Endodermal cell (in vitro differentiated cells): ENCODE measurements at places on chromosomes 2 and 18. TPM values are rescaled to one million over a fixed set of nuclear protein-coding genes. Genes with fewer than 3 reads are reported as not detected.

DNA sequence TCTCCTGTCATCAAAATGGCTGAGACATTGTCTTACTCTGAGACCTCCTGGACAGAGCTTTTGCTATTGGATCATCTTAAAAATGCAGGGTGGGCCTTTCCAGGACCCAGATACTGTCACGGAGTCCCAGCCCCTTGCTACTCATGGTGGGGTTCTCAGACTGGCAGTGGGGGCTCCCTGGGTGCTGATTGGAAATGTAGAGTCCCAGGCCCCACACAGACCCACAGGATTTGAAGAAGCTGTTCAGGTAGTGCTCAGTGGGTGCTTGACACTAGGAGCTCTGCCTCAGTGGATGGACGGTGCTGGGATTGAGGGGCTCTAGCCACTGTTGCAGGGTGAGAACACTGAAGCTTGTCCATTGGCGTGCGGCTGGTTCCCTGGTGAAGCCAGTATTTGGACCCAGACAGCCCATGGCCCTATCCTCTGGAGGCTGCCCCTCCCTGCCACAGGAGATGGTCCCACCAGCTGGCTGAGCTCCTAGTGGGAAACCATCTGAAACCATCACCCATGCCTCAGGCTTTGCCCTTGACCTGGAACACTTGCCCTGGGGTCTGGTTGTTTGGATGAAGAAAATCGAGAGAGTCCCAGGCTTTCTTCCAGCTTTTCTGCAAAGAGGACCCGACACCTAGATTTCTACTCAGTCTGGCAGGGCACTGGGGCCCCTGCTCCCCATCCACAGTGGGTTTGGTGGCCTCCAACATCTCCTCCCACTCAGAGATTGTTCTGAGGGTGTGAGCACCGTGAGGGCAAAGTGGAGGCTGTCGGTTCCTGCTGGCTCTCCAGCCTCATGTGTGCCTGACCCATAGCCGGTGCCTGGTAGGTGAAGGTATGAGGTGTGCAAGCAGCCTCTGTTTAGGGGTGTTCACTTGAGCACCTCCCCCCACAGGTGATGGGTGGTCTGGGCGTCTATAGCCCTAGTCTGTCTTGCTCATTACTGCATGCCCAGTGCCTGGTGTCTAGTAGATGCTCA is 30.1 kb downstream of the MROH2A start:
- DNase-seq: peak; percentile 30

GAREM2 gene
- total RNA-seq: 6.0 to 11.5 TPM (median 10.0 TPM) in 3 replicates

GRCh38 chr18:478681-479080 is 21.8 kb downstream of the COLEC12 start:
- DNase-seq: no peak

GRCh38 chr2:45124456-45124855 is 115.2 kb upstream of the SIX2 start:
- no peak for DNase-seq

OR6B2 gene
- not detected in 3 replicates for total RNA-seq

RAPH1 gene
- total RNA-seq: 23.5 and 24.1 TPM in 2 replicates

GRCh38 chr18:32156855-32157254 is 33.0 kb upstream of the MEP1B start:
- no peak for DNase-seq

DNA sequence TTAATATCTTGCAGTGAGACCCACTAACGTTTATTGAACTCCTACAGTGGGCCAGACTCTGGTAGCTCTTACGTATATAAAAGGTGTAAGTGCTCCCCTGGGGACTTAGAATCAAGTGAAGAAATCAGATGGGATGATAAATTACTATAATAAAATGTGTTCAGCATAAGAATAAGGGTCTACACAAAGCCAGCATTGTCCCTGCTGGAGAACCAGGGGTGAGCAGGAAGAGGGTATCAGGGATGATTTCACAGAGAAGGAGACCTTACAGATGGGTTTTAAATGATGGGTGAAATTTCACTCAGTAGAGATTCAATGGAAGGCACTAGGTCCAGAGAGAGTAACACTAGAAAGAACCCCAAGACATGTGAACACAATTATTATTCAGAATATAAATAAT is 20.7 kb downstream of the NRXN1 start:
- DNase-seq: no peak

DNA sequence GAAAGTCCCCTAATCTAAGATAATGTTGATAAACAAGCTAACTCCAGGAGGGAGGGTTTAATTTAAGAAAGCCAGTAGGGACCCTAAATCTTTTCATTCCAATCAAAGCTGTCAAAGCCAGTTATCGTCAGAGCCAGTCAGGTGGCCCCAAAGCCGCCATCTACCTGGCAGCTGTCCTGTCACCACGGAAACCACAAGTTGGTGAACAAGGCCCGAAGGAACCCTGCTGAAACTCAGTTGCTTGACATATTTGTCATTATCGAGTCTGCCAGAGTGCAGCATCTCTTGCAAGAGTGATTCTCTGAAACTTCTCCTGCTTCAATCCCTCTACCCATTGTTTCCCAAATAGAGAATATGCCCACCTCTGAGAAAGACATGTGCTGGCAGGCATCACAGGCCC is 30.8 kb upstream of the POLE4 start:
- no peak for DNase-seq

- no peak for DNase-seq
These were observed 208.2 kb downstream of the UBE2E3 start for GRCh38 chr2:181188605-181189004.

C1GALT1C1L gene
- total RNA-seq: 0.20 TPM in 1 of 2 replicates, not detected in the other

GRCh38 chr2:61943251-61943650 is 37.8 kb downstream of the COMMD1 start:
- DNase-seq: no peak

CKAP2L gene
- total RNA-seq: 30.3 to 42.1 TPM (median 40.3 TPM) in 3 replicates

DNA sequence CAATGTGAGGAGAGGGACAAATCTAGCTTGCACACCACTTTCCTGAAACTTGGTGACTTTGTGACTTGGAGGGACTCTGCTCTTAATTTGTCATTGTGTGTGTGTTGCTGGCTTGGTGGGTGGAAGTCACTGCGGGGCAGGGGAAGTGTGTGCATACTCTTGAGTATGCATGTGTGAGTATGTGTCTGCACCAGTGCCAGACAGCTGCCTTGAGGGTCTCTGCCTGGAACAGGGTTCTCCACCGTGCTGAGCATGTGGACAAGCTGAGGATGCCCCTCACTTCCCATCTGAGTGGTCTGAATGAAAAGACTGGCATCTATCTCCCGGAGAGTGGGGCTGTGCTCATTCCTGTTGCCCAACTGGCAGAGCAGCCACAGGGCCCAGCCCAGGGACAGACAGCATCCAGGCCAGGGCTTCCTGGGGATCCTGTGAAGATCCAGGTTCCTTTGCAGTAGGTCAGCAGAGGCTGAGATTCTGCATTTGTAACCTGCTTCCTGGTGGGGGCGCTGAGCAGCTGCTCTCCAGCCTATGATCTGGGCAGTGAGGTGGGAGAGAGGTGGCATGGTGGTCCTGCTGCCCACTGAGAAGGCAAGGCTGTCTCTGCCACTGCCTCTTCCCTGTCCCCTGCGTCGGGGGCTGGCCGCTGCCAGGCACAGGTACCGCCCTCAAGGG is 138.9 kb upstream of the HAAO start:
- peak; percentile 92 for DNase-seq

DNA sequence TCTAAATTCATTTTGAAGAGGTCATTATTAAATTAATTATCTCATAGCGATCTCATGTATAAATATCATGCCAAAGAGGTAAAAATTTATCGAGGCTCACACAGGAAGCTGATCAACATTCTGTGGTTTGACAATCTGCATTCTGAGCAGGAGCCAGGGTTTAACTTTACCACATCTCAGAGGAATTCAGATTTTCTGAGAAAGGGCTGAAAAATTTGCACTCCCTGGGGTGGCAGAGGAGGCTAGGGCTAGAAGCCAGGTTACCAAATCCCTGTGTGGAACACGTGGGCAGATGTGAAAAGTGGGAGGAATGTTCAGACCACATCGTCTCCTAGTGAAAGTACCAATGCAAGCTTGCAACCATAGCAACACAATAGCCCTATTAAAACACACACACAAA is 63.5 kb upstream of the CTLA4 start:
- no peak for DNase-seq

ABCG5 gene
- total RNA-seq: not detected in 3 replicates

DNA sequence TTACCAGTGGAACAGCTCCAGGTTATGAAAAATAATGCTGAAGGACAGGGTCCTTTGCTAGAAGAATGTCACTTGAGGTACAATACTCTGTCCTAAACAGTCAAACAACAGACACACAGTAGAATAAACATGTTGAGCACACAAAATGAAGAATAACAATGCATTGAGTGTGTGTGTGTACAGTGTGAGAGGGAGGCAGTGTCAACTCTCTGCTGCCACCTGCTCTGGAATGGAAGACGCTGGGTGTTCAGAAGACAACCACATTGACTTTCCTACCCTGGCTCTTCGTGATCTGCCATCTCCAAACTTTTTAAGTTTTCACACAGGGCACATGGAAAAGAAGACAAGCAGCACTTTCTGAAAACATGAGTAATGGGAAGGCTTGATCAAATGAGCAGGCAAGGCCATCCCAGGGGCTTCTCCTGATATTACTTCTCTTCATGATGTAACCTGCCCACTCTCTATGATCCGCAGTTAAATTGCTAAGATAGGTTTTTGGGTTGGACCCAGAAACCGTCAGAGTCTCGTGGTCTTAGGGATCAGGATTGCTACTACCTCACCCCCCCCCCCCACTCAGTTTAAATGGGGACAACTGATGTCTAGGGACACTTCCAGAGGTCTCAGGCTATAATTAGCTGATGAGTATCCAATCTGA is 533.2 kb upstream of the TNP1 start:
- DNase-seq: no peak

GRCh38 chr2:30886080-30886479 is 78.8 kb upstream of the CAPN13 start:
- peak; percentile 60 for DNase-seq

CTNNA2 gene
- 7.9 to 9.8 TPM (median 9.0 TPM) in 3 replicates for total RNA-seq

SCTR gene
- 0.20 and 0.36 TPM in 2 replicates for total RNA-seq

DNA sequence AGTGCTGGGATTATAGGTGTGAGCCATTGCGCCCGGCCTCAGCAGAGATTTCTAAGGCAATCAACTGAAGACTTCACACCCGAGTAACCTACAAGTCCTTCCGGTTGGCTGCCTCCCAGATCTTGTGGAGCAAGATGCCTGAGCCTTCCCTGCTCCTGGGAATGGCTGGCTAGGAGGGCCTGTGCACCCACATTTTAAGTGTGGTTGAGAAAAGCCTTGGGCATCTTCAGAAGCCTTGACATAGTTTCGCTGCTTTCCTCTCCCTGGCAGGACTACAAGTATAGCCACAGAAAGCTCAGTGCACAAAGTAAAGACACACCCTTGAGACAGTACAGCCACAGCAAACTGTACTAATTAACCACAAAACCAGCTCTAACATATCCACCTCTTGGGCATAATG is 35.2 kb downstream of the E2F6 start:
- peak; percentile 62 for DNase-seq

GRCh38 chr2:238420878-238421694 is 5.6 kb upstream of the ASB1 start:
- peak; percentile 67 for DNase-seq

CYRIA gene
- 0.63 to 0.86 TPM (median 0.73 TPM) in 3 replicates for total RNA-seq

DNA sequence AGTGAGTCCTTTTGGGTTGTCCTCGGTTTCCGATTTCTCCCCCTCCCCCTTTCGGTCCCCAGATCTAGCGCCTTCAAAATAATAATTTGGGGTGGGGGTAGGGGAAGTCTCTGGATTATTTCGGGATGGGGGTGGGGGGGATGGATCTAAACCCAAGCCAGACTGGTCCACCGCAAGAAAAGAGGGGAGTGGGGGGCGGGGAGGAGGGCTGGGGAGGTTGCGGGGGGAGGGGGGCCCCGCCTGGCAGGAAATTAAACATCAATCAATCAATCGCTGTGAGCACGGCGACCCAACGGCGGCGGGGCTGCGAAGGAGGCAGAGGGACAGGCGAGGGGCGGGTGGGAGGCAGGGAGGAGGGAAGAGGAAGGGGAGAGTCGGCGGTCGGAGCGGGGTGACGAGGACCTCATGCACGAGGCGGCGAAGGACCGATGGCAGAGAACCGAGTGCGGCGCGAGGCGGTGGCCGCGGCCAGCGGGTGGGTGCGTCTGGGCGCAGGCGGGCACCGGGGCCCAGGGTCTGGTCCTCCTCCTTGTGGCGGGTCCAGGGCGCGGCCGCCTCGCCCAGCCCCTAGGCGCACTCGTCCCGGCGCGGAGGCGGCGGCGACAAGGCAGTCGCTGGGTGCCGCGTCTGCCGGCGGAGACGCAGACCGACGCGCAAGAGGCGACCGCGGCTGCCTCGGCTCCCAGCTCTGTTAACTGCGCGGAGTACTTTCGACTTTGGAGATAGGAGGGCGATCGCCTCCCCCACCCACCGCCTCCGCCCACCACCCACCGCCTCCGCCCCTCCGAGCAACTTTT is 468 bp upstream of the SATB2 start:
- DNase-seq: peak; percentile 83

SERPINB10 gene
- total RNA-seq: not detected in 3 replicates

DNA sequence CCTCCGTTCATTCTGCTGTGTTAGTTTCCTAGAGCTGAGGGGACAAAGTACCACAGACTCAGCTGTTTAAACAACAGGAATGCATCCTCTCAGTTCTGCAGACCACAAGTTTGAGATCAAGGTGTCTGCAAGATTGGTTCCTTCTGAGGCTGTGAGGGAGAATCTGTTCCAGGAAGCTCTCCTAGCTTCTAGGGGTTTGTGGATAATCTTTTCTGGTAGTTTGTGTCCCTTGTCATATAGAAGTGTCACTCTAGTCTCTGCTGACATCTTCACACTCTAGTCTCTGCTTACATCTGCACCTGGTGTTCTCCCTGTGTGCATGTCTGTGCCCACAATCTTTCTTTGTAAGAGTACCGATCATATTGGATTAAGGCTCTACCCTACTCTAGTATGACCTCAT is 581.8 kb downstream of the RNF144A start:
- no peak for DNase-seq

GRCh38 chr2:108345951-108346350 is 31.8 kb upstream of the SULT1C4 start:
- DNase-seq: no peak

HOXD12 gene
- not detected in 3 replicates for total RNA-seq

DNA sequence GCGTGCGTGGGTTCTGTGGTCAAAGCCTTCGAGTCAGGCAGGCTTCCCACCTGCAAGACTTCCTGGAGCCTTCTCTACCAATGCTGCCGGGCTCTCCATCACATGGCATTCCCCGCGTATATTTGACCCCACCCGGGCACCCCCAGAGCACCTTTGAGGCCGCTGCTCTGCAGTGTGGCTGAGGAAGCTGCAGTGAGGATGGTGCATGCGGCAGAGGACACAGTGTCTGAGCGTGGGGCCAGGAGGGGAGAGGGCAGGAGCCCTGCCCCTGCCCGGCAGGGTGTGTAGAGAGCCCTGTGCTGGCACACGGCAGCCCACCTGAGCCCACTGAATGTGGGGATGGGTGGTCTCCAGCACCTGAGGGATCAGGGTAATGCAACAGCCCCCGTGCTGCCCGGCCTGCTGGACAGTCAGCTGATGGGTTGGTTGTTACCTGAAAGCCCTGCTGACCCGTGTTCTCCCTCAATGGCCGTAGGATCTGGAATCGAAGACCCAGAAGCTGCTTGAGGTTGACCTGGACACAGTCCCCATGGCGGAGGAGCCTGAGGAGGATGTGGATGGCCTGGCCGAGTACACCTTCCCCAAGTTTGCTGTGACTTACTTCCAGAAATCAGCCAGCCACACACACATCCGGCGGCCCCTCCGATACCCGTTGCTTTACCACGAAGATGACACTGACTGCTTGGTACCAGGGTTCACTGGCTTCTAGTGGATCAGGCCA is 36.8 kb upstream of the GPR17 start:
- peak; percentile 31 for DNase-seq
